ENCODE measurements at places on chromosomes 13 and 19. TPM values are rescaled to one million over a fixed set of nuclear protein-coding genes. Genes with fewer than 3 reads are reported as not detected.

Gene VSTM2B
- not detected for total RNA-seq

Gene ERVK3-1
- total RNA-seq, result 17.0 TPM

Gene RGL3
- 0.16 TPM for total RNA-seq

Gene PRTN3
- total RNA-seq, result not detected

Gene ITGBL1
- 3.2 TPM for total RNA-seq

Gene BICRA
- 1.6 TPM for total RNA-seq

Gene ATP4A
- total RNA-seq, result not detected

Gene FOXO1
- 15.9 TPM for total RNA-seq

Gene NKG7
- not detected for total RNA-seq

Gene FFAR3
- not detected for total RNA-seq

Gene TMEM272
- total RNA-seq, result not detected

Gene SGCG
- 0.16 TPM for total RNA-seq

Gene GPR12
- total RNA-seq, result not detected

Gene MEIS3
- total RNA-seq, result 0.13 TPM

Gene SHKBP1
- total RNA-seq, result 30.4 TPM

Gene SLITRK5
- under 0.01 TPM for total RNA-seq

Gene GSX1
- total RNA-seq, result not detected

Gene TMEM59L
- total RNA-seq, result not detected

Gene APOC1
- 1.5 TPM for total RNA-seq

Gene ZNF541
- 0.50 TPM for total RNA-seq

Gene C13orf42
- total RNA-seq, result not detected

Gene LACC1
- 11.1 TPM for total RNA-seq

Gene KANK3
- total RNA-seq, result 41.8 TPM

Gene FDX2
- 21.1 TPM for total RNA-seq

Gene SOX21
- not detected for total RNA-seq

Gene SNRNP70
- 141 TPM for total RNA-seq

Gene FCAR
- total RNA-seq, result not detected

Gene NFIX
- 2.1 TPM for total RNA-seq

Gene OR7A5
- not detected for total RNA-seq

Gene CDC42EP5
- total RNA-seq, result 53.5 TPM

Gene PRR19
- total RNA-seq, result 0.32 TPM

Gene PSG7
- not detected for total RNA-seq

Gene LHB
- total RNA-seq, result not detected

Gene CCDC8
- total RNA-seq, result 0.19 TPM

Gene ZNF565
- total RNA-seq, result 4.8 TPM

Gene AP1M2
- 0.13 TPM for total RNA-seq

Gene KLC3
- total RNA-seq, result 0.16 TPM

Gene GAPDHS
- not detected for total RNA-seq

Gene CEACAM16
- total RNA-seq, result not detected

Gene OSCAR
- total RNA-seq, result not detected

Gene FGF21
- total RNA-seq, result not detected

Gene SIGLEC14
- total RNA-seq, result not detected

Gene DLL3
- 0.19 TPM for total RNA-seq

Gene VMAC
- total RNA-seq, result 3.7 TPM

Gene IGSF23
- 0.38 TPM for total RNA-seq

Gene MBNL2
- total RNA-seq, result 38.2 TPM

Gene CASP14
- total RNA-seq, result not detected

Gene ANGPTL8
- total RNA-seq, result not detected

Gene ERICH4
- total RNA-seq, result not detected

Gene KIR3DL1
- total RNA-seq, result not detected

Gene PINLYP
- total RNA-seq, result 2.8 TPM

Gene MIR17HG
- total RNA-seq, result 5.8 TPM
